Keratinocyte (primary cell): ENCODE measurements at places on chromosomes 5 and 9. TPM values are rescaled to one million over a fixed set of nuclear protein-coding genes. Genes with fewer than 3 reads are reported as not detected.

- DNase-seq, result no peak
Observed at GRCh38 chr9:14228602-14229001, 85.3 kb downstream of the NFIB start.

DNA sequence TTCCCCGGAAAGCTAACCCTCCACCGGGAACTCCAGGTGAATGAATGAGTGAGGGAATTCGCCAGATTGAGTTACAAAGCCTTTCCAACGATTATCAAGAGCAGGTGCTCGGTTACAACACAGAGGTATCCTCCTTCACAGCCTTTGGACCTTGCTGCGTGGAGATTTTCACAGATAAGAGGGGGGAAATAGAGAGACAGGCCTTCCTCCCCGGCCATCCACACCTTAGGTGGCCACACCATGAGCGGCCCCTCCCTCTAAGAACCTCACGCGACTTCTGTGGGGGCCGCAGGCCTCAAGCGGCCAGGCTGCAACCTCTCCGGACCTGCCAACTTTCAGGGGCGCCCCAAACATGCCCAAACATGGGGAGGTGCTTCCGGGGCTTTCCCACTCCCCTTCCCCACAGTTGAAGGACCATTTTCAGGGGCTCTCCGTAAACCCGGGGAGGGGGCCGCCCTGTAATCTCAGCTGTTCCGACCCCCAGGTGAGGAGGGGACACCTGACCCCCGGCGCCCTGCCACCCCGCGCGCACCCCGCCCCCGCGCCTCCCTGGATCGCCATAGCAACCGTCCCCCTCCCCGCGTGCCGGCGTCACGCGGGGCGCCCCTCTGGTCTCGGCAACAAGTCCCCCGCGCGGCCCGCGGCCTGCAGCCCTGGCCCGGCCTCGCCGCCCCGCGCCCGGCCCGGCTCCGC is 603 bp downstream of the DENND1A start:
- no peak for DNase-seq

DNA sequence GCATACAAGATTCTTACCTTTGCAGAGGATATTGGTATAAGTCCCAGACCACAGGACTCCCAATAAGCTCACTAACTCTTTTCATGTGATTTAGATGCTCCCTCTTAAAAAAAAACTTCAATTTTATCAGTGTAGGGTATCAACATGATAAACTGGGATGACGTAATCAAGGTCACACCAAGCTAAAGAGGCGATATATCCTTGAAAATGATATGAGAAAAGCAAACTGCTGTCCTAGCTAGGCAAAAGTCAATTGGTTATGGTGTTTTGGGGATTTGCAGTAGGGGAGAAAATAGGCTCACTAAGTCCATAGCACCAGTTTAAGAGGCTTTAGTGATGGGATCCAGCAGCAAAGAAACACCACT is 354.4 kb downstream of the DIRAS2 start:
- DNase-seq, result no peak

DNA sequence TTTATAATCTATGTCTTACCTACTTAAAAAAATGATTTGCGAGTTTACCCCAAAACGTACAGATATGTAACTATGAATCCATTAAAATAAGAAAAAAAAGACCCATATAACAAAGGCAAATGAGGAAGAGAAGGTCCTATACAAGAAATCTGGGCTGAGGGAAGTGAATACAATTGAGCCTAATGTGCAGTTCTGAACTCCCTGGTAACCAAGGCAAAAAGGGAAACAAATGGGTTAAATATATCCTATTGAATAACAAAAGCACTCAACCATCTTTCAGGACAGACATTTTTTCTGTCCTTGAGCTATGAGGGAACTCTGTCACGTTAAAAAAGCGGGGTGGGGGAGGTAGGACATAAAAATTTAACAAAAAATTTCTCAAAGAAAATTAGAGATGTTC is 78.6 kb downstream of the PTPN3 start:
- DNase-seq, result no peak

- DNase-seq, result no peak
Observed at GRCh38 chr5:91499943-91500531, 116.9 kb upstream of the ARRDC3 start.

- no peak for DNase-seq
Observed at GRCh38 chr9:70106571-70106970, 62.9 kb downstream of the MAMDC2 start.

DNA sequence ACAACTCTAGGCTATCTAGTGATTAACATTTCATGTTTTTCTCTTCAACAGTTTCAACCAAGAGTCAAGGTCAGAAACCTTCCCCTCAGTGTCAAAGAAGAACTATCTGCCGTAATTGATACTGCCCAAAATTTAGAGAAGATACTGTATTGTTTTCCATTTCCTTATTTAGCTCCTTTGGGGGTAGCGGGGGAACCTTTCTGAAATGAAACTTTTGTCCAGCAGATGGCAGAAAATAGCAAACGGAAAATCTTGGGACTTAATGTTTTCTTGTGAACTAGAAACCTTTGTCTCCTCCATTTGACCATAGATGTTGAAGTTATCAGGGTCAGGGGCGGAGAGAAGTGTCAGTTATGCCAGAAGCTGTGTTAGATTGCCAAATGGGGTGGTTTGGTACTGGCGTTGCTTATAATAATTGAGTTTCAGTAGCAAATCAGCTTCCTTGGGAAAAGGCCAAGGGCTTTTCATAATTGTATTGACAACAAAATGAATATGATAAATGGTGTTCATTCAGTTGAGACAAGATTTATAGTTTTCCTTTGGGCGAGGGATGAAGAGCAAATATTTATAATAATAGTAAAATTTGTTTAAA is 101.7 kb upstream of the TLX3 start:
- DNase-seq, result no peak

DNA sequence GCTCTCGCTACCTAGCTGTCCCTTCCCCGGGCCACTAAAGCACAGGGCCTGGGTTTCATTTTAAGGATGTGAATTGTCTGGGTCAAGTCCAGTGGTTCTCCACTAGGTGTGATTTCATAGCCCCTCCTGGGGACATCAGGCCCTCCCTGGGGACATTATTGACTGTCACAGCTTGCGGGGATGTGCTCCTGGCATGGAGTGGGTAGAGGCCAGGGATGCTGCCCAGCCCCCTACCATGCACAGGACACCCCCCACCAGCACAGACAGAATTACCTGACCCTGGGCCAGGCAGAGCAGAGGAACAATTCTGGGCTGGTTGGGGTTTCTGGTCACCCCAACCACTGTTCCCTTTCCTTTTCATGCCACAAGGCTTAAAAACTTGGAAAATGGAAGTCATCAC is 4.1 kb downstream of the FAM78A start:
- DNase-seq, result no peak

DNA sequence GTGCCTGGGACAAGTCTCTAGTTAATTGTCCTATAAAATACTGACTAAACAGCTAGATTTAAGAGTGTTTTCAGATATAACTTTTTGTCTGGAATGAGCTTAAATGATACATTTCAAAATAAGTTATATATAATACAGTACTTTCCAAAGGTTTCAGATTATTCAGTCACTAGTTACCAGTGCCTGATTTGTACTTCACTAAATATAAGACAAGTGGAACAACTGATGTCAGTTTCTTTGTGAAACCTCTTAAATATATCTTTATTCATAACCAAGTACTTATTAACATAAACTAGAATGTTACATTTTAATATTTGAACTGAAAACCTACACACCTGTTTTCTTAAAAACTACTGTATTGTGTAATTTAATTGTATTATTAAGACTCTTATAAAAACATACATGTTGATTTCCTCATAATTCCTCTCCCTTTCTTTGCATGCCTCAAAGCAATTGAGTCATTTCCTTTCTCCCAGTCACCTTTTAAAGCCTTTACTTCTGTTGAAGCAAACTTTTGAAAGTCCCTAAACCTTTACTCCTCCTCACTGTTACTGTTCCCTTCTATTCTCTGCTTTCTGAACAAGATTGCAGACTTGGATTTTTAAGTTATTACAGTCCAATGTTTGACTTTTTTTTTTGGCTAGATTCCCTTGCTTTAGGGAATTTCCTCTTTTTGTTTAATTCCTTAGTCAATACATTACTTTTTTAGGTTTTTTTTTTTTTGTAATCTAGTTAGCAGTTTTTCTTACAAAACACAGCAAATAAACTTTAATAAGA is 8.7 kb upstream of the SEMA6A start:
- peak; percentile 19 for DNase-seq

GRCh38 chr9:120934281-120934680 is 7.7 kb upstream of the TRAF1 start:
- no peak for DNase-seq

The MARVELD2 gene
- 16.7 to 20.2 TPM (median 17.6 TPM) in 3 replicates for polyA plus RNA-seq

The SVEP1 gene
- polyA plus RNA-seq, result 0.09 to 0.14 TPM (median 0.10 TPM) in 3 replicates

The IFNE gene
- polyA plus RNA-seq, result 0.51 to 3.9 TPM (median 2.6 TPM) in 3 replicates

The PCDHB12 gene
- 0.03 TPM in 1 of 3 replicates, not detected in the others for polyA plus RNA-seq

The RPS23 gene
- 1,949 to 6,976 TPM (median 2,776 TPM) in 3 replicates for polyA plus RNA-seq

The REEP2 gene
- polyA plus RNA-seq, result 0.19 to 0.41 TPM (median 0.35 TPM) in 3 replicates

The WNK2 gene
- polyA plus RNA-seq, result 0.05 TPM in 1 of 3 replicates, not detected in the others

The MOB3B gene
- 32.6 to 40.8 TPM (median 35.3 TPM) in 3 replicates for polyA plus RNA-seq
